Hippocampal formation (tissue), 2 donors: ENCODE measurements at places on chromosomes 12 and 14.

- DNase-seq, result no peak
Measured at GRCh38 chr12:57849035-57849434, 2.5 kb upstream of the CTDSP2 start.

GRCh38 chr12:124484526-124484953 is 82.9 kb downstream of the NCOR2 start:
- no peak for DNase-seq

DNA sequence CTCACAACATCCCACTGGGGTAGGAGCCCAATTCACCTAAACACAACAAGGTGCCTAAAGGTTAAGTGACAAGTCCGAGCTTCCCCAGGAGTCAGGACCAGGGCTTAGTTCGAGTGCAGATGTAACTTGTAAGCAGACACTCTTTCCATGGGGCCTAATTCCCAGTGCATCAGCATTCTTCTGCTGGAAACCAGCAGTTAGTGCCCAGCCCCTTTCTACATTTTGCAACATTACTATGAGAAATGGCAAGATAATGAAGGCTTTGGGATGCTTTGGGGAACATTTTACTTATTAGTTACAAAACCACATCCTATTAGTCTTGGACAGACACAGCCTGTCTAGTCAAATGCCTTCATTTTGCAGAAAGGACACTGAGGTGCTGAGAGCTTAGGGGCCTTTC is 179.8 kb downstream of the CALM1 start:
- DNase-seq, result no peak

GRCh38 chr12:93608313-93608712 is 35.8 kb downstream of the SOCS2 start:
- DNase-seq, result no peak

DNA sequence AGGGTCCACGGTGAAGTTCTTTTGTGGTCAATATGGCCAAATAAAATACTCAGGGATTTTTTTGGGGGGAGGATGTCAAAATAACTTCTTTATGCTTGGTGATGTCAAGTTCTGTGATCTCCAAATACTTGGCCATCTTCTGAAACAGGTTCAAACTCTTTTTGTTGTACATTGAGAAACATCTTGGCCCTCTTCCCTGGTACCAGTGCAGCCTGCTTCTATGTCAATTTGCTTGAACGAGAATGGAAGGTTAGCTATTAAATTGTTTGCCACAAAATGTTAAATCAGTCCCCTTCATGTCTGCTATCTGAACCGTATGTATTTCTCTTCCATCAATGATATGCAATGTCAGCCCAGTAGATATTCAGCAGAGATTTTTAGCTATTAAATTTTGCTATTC is 6.1 kb upstream of the CRADD start:
- DNase-seq, result no peak

GRCh38 chr14:102264775-102265174 is 40.2 kb downstream of the MOK start:
- no peak for DNase-seq

DNA sequence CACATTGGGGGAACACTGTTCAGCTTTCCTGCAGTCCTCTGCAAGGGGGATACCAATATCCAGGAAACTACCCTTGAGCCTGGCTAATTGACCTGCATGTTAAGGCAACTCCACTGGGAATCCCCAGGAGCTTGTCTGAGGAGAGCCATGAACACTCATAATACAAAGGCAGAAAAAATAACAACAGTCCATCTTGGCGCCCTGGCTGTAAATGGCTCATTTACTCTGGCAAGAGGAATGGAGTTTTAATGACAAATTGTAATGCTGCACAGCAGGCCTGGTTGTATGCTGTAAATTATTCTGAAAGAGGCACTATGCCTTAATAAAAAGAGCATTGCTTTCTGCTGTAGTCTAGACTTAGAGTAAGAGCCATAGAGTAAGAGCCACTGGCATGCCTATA is 58.3 kb downstream of the SLC8A3 start:
- DNase-seq, result no peak

DNA sequence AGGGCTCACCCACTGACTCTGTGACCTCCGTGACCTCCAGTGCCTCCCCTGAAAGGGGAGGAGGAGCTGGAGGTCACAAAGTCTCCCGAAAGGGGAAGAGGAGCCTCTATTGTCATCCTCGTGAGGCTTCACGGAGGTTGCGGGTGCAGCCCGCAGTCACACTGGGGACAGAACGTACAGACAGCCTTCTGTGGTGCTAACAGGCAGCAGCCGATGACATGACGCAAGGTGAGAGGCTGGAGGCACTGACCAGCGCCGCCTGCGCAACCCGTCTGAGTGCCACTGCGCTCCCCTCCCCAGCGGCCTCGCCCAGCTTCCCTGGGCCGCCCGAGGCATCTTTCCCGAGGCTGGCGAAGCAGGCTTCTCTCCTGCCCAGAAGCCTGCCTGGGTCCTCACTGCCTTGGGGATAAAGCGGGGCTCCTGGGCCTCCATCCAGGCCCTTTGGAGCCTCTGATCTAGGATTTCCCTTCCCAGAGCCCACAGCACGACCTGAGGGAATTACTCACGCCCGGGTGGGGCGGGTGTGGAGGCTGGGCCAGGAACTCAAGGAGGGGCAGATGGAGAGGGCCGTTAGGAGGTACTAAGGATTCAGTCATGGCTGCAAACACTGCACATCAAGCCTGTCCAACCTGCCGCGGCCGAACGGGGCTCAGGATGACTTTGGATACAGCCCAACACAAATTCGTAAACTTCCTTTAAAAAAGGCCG is 12.3 kb upstream of the LBHD2 start:
- no peak for DNase-seq

DNA sequence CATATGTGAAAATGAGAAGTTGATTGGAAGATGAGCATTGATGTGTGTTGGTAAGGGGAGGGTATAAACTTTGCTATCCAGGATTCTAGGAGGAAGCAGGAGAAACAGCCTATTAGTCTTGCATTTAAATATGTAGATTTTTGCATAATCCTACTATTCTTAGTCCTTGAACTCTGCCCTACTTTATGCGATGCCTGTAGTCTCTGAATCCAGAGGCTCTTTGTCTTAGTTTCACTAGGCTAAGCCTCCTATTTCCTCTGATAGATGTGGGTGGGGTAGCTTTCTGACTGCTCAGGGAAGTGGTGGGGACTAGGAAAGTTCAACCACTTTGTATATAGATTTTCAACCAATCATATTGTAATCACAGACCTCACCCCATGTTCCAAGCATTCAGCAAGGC is 49.5 kb upstream of the KCNC2 start:
- no peak for DNase-seq

DNA sequence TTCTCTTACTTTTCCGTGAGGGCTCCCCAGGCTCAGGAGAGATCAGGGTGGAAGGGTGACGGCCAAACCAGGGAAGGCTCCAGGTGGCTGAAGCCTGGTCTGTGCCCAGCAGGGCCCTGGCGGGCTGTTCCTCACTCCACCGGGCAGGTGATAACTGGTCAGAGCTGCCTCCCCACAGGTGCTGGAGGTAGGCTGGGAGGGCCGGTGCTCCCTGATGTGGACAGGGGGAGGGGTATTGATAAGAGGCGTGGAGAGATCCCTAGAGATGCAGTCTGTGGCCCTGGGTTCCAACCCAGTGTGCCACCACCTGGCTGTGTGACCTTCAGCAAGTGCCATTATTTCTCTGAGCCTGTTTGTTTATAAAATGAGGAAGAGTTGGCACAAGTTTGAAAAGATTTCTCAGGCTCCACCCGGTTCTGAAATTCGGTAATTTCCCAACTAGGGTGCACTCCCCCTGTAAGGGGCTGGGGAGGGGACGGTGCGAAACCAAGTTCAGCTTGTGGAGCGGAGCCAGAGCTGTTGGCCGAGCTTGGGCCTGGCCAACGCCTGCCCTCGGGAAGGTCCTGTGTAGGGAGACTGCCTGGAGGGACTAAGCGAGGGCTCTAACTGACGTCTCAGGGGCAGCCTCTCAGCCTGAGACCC is 1.0 kb upstream of the NR4A1 start:
- no peak for DNase-seq

GRCh38 chr14:63078569-63078968 is 33.3 kb upstream of the KCNH5 start:
- no peak for DNase-seq

- DNase-seq, result no peak
Measured at GRCh38 chr12:105204916-105205315, 31.1 kb downstream of the APPL2 start.

DNA sequence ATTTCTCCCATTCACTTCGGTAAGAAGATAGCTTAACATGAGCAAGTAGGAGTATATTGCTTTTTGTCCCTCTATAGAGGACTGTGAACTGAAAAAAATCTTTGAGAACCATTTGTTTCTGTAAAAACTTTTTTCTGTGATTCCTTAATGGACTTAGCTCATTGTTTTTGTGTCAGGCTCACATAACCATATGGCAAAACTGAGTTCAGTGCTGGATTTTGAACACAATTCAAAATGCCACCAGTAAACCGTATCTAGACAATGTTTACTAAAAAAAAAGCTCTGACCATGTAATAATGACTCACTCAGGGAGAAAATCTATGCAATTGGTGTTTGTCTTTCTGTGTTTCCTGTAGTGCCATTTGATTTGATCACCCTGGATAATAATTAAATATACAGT is 5.2 kb downstream of the TRHDE start:
- DNase-seq, result no peak

DNA sequence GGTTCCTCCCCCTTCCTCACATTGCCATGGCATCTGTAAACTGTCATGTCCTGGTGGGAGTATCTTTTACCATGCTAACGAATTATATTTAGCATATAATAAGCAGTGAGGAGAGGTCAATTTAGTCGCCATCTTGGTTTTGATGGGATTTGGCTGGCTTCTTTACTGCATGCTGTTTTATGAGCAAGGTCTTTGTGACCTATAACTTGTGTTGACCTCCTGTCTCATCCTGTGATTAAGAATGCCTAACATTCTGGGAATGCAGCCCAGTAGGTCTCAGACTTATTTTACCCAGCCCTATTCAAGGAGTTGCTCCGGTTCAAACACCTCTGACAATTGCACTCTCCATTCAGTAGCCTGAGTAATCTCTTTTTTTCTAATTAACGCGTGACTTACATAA is 2.1 kb upstream of the EIF4B start:
- no peak for DNase-seq

DNA sequence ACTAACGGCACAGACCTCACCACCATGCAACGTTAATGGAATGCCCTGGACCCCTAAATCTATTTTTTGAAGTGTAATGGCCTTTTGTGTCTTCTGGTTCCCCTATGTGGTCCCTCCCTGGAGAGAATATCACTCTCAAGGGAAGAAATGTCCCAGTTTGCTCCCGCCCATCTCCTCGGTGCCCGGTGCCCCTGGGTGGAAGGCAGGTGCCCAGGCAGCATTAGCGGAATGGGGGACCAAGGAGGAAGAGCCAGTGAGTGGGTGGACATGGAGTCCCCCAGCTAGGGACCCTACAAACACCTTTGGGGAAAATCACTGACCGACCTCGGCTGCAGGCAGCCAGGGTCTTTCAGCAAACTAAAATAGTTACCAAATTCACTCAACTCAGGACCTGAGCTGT is 212.1 kb upstream of the RTL1 start:
- no peak for DNase-seq

DNA sequence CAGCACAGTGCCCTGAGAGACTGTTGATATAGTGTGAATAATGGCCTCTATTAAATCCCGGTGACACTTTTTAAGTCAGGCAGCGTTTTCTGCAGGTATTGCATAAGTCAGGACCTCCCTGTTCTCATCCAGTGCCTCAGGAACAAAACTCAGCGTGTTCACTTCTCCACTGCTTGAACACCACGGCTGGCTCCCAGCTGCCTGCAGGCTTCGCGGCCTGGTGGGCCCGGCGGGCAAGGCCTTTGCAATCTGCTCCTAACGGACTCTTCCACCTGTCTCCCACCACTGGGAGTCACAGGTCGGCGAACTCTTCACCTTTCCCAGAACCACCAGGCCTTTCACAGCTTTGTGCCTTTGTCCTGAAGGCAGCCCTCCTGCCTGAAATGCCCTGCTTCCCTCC is 18.7 kb downstream of the RFX4 start:
- DNase-seq, result no peak

GRCh38 chr12:69467366-69467765 is 2.8 kb upstream of the FRS2 start:
- DNase-seq, result no peak

DNA sequence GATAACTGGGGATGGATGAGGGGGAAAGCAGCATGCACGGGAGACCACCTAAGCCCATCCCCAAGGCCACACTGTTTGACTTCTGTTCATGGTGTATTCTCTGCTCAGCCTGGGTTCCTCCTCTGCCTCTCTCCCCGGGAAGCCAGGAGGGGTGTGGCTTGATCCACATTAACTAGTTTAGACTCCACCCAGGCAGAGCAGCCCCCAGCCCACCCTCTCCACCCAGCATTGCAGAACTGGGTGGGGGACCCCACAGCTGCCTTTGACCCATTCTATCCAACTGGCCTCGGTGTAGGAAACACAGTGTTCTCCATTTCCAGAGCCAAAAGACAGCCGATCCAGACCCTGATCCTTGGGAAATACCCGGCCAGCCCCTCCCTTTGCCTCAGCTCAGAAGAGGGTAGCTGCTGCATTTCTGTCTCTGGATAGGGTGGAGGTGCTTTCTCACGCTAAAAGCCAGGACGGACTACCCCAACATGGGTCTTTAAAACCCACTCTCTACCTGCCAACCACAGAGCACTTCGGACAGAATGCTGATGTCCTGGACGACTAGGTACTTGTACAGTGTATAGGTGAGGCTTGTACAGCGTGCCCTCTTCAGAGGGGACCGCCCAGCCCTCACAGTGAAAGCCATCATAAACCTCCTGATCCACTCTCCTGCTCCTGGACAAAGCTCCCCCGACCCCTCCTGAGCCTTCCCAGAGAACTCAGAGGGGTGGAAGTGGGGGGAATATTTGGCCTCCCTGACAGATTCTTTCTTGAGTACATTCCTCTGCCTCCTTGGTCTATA is 9.4 kb downstream of the SPRYD3 start:
- no peak for DNase-seq

DNA sequence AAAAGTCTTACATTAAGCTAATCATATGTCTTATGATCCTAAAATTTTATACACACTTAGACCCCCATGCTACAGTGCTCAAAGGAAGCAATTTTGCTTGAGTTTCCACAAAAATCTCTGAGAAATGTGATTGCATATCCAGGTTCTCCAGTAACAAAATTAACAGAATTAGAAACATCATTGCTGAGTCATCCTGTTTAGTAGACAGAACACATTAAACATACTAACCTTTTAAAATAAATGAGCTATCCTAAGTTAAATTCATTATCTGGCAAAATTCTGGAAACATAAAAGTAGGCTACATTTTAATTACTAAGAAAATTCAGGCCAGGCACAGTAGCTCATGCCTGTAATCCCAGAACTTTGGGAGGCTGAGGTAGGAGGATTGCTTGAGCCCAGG is 94.7 kb downstream of the DENND5B start:
- DNase-seq, result no peak

GRCh38 chr14:98758440-98758839 is 513.6 kb downstream of the BCL11B start:
- no peak for DNase-seq

DNA sequence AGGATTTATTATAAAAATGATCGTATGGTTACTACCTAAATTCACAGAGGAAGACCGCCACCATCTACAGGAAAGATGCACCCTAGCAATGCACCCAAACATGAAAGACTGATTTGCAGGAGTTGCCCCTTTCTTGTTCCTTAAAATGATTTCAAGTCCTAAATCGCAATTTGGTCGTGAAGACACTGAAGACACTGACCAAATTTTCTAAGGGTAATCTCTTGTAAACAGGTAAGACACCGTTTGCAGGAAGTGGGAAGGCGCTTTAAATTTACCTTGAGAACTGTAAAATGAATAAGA is 1.0 kb downstream of the SOS2 start:
- no peak for DNase-seq

- no peak for DNase-seq
Measured at GRCh38 chr12:120259418-120260202, 5.9 kb downstream of the PXN start.
